IMR-90 (cell line): ENCODE measurements at places on chromosomes 11 and 22.

- no peak for DNase-seq
Measured at GRCh38 chr11:111688013-111688412, 78.2 kb downstream of the PPP2R1B start.

DNA sequence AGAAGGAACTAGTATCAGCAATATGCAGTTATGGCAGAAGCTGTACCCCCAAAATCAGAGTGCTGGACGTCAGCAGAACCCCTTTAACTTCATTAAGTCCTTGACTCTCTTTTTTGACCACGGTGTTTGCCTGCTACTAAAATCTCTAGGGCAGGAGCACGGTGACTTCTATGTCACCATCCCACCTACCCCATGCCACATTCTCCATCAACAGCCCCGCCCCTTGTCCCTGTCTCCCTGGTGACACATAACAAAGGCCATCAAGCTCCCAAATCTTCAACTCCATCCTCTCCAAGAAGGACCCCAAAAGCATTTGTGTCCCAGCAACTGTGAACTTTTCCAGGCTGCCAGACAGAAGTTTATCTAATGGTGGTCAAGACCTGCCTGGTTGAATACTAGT lies 894 bp downstream of the ADA2 start:
- DNase-seq = no peak

DNA sequence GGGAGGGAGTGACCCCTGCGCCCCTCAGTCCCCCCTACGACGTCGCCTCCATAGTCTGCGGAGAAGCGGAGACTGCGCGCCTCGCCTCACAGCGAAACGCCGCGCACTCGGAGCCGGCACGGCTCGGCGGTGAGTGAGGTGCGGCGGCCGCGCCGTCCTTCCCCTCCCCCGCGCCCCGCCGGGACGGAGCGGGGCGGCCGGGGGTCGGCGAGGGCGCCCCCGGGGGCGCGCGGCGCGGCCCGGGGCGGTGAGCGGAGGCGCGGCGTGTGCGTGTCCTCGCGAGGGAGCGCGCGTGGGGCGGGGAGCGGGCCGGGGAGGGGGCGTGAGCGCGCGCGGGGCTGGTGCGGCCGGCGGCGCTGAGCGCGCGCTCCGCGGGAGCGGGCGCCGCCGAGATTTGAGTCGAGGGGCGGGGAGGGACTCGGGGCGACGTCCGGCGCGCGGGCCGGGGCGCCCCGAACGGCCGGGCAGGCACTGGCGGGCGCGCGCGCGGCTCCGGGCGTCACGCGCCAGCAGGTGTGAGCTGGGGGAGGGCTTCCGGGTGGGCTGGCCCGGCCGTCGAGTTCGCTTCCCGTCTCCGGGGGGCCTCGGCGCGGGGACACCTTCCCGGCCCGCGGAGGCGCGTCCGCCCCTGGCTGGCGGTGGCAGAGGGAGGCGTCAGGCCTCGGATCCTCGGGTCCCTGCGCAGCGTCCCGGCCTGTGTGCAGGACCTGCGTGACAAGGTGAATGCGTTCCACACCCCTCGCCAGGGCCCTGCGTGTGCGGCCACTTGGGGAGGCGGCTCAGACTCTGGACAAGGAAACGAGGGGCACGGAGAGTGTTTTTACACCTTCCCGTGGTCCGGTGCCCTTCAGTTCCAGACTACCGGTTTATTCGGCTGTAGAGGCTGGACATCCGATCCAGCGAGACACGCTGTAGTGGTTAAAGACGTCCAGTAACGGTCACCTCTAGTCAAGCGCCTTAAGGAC lies 50.4 kb downstream of the FAM83F start:
- peak; percentile 15 for DNase-seq

DNA sequence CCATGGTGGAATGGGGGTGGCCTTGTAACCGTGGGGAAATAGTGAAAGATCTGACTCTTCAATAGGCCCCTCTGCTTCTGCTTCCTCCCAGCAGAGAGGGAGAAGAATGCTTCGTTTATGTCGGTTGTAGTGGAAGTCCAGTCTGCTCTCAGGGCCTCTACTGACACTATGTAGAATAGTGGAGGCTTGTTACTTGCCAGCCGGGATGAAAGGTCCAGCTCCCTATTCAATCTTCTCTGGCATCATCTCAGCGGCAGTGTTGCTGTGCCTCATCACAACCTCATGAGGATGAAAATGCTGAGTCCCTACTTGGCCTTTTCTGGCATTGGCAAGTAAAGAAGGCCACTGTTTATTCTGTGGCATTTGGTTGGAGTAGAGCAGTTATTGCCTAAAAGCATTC lies 820.9 kb upstream of the TENM4 start:
- no peak for DNase-seq

DNA sequence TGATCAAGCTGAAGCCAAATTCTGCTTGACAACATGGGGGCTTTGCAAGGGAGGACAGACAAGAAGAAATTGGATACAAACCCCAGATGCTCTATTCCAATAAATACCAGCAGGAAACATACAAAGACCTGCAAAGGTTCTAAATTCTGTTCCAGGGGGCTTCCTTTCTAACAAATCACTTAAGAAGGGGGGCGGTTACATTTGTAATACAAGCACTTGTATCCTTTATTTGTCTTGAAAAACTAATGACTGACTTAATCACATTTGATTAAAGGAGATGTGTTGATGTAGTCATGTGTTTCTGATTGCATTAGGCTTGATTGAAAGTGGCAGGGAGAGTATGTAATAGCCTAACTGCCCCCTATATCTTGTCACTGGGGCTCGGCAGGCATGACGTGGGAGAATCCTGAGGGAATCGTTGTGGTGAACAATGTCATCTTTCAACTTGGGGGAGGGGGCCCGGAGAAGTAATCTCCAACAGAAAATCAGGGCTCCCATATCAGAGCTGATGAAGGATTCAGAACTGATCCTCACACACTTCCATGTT lies 361.7 kb downstream of the INSC start:
- no peak for DNase-seq

DNA sequence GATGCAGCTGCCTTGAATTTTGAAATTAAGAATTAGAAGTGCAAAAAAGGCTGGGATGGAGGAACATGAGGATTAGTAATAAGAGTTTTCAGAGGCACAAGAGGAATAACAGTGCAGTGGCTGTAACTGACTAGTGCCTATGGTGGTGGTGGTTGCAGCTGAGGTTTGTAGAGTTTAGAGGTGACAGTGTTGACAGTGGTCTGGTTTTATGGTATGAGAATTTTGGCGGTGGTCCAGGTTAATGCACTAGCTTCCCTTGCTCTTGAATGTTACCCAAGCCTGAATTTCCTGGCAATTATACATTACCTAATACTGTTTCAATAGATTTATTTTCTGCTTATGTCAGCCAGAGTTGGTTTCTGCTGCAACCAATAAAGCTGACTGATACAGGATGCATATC lies 112.8 kb upstream of the C11orf87 start:
- DNase-seq = no peak

DNA sequence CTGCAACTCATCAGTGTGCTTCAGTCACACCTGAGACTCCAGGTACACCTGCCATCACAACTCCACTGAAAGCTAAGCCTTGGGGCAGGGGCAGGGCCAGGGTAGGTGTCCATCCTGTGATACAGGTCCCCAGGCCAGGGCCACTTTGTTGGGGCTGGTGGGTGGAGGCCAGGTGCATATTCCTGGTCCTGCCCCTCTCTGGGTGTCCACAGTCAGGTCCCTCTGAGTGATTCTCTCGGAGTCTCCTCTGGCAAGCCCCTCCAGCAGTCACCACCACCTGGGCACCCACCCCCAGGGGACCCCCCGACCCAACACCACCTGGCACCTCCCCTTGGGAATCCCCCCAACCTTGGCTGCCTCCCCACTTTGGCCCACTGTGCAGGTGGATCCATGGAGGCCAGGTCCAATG lies 9.5 kb upstream of the ACR start:
- no peak for DNase-seq

GRCh38 chr22:23158516-23159290 lies 13.4 kb downstream of the RAB36 start:
- DNase-seq = no peak

GRCh38 chr11:45852018-45852711 lies 4.9 kb downstream of the CRY2 start:
- no peak for DNase-seq

GRCh38 chr11:118229274-118229847 lies 4.5 kb upstream of the JAML start:
- DNase-seq = no peak

DNA sequence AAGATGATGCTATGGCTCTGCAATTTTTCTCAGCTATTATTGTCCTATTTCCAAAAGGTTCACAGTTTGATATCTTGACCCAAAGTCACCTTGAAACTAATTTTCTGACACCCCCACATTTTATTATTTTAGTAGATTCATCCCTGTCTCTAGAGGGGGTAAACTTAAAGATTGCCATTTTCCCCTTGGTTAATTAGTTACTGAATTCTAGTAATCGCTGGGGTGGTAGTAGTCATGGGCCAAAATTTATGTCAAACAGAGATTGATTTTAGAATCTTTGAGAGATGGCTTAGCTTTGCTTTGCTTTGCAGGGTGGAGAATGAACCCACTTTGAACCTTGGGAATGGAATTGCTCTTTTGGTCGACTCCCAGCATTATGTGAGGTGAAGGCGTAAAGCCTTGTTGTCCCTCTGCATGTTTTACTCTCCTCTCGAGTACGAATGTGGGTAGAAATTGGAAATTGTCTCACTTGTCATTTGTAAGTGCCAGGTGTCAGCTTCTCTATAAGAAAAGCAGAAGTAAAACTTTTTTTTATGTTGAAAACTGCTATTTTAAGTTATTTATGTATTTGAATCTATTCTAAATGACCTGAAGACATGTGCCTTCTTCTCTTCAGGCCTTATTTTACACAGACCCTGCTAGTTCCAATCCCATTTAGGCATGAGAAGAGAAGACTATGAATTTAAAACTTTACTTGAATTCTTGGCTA lies 42.4 kb upstream of the RCE1 start:
- no peak for DNase-seq

GRCh38 chr11:11476499-11476898 lies 123.4 kb upstream of the CSNK2A3 start:
- DNase-seq = no peak

- DNase-seq = no peak
Measured at GRCh38 chr22:36755316-36755715, 20.6 kb downstream of the IFT27 start.

DNA sequence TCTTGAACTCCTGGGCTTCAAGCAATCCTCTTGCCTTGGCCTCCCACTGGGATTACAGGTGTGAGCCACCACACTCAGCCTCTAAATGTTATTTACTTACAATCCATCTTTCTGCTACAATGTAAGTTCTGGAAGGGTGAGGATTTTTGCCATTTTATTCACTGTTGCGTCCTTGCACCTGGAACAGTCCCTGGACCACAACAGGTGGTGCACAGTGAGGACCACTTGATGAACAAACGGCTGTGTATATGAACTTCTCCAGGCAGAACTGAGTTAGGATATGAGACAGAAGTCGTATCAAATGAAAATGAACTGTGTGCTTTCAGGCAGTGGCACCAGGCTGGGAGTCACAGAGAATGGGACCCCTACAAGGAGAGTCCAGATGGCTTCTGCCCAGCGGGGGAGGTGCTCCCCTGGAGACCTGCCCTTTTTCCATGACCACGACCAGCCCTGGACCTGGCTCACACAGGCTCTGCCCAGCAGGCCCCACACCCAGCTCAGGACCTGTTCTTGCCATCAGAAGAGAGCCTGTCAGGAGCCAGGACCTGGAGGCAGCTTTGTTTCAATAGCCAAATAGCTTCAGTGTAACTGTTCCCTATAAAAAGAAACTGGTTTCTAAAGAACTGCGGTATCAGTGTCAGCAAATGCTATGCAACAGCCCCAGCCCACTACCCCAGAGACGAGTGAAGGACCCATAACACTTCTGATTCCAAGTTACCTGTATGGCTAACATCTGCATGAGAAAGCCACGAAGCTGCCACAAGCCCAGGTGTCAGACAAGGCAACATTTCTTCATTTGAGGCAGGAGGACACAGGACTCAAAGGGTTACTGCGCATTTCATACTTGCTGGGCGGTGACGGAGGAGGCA lies 104.9 kb downstream of the MICAL3 start:
- DNase-seq = no peak

GRCh38 chr11:94271885-94272372 lies 32.5 kb upstream of the IZUMO1R start:
- no peak for DNase-seq

DNA sequence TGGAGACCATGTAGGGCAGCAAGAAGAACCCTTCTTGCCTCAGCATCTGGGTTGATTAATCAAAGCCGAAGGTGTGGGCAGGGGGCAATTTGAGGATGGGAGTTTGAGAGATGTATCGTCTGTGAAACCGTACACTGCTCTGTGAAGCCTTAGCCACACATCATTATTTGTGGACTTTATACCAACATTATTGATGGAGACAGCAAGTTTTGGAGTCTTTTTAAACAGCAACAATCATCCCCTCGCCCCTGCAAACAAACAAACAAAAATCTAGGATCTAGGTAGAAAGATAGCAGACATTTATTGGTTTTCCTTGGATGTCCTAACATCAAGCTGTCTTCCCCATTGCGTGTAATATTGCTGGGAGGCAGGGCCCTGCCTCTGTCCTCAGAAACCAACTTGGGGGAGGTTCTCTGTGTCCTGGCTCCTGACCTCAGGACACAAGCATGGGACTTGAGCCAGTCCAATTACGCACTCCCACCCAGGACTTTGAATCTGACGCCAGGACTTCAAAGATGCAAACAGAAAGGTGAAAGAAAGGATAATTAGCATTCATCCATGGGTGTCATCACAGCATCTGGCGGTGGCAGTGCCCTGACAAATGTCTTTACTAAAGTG lies 61.6 kb upstream of the PLET1 start:
- DNase-seq = no peak

GRCh38 chr22:35177811-35178210 lies 79.5 kb upstream of the HMGXB4 start:
- DNase-seq = no peak

GRCh38 chr22:36015155-36015810 lies 13.3 kb downstream of the RBFOX2 start:
- no peak for DNase-seq

DNA sequence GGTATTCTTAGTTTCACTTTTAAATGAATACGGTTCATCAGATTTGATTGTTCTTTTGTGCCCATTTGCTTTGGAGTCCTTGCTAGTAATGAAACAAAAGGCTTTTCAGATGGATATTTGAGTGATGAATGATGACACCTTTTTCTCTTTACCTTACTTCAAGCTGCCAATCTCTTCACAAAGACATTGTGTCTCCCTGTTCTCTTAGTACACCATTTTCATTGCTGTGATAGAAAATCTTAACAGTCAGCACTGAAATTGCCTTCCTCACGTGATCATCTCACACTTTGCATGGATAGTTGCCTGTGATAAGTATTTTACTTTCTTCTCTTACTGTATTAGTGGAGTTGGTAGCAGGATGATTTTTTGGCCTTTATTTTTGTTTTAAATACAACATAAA lies 396.6 kb downstream of the NELL1 start:
- DNase-seq = no peak

- DNase-seq = no peak
Measured at GRCh38 chr22:26453216-26453615, 24.2 kb downstream of the ASPHD2 start.

DNA sequence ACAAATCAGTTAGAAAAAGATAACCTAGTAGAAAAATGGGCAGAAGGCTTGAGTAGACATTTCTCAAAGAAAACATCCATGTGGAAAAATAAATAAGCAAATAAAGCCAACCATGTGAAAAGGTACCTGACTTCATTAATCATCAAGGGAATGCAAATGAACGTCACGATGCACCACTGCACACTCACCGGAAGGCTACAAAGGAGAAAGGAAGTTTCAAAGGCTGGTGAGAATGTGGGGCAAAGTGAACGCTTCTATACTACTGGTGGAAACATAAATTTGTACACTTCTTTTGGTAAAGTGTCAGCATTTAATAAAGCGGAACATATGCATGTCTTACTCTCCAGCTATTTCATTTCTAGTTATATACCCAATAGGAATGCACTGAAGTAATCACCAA lies 166.8 kb downstream of the CSNK2A3 start:
- DNase-seq = no peak

GRCh38 chr22:43882122-43882767 lies 9.6 kb downstream of the PNPLA5 start:
- no peak for DNase-seq
